Suppressor macrophage (primary cell): ENCODE measurements at places on chromosomes 16 and 17.
A peak's percentile ranks its signal among the peaks of the same experiment; 100 is the strongest.

DNA sequence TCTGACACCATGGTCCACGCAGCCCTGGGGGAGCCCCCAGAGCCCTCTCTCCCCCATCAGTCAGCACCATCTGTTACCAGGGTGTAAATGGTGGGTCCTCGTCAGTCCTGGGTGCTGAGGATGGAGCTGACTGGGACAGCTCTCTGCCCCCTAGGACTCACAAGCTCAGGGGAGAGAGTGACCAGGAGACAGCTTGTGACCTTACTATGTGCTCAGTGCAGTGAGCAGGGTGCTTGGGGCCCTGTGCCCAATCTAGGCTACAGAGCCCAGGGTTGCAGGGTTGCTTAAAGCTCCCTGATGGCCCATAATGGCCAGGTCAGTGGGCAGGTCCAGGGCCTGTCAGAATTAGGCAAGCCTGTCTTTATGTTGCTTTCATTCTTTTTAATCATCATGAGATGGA, 11.3 kb downstream of the MMP2 start:
- DNase-seq, result no peak

DNA sequence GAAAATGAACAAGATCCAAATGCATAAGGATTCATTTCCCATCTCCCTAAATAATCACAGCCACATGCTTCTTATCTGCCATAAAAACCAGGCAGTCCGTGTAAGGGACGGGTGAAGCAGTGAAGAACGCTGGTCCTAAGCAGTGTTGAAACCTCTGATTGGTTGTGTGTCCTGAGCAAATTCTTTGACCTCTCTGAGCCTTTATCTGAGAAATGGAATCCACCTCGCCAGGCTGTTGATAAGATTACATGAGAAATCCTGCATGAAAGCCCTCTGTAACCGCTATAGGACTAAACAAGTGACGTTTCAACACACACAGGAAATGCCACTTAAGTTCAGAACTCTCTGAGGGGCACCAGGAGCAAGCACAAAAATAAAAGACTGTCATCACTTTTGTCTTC, 26.8 kb downstream of the GAS7 start:
- DNase-seq, result peak; percentile 45

DNA sequence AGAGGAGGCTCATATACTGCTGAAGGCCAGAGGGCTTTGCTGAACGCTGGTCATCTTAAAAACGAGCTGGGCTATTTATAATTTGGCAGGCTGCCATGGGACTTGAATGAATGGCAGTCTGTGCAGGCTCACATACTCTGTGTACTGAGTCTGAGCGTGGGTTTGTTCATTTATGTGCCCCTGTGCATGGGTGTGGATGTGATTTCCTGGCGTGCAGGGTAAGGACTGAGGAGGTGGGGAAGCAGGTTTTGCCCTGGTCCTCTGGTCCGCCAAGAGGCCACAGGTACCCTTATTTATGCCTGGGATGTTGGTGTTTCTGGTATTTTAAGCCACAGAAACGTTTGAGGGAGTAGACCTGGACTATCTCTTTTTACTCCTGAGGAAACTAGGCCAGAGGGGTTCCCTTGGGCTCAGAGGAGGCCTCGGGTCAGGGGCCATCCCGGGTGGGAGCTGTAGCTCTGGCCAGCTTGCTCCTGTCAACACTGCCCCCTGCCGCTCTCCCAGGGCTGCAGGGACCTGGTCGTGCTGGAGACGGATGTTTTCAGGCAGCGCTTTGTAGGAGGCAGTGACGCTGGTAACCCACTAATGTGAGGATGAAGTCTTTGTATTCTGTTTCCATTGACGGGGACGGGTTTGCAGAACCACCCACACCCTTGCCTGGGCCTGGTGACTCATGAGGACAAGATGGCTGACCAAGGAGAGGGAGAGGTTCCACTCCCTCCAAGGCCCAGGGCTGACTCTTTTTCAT, 184.4 kb downstream of the MSI2 start:
- DNase-seq, result peak; percentile 85

DNA sequence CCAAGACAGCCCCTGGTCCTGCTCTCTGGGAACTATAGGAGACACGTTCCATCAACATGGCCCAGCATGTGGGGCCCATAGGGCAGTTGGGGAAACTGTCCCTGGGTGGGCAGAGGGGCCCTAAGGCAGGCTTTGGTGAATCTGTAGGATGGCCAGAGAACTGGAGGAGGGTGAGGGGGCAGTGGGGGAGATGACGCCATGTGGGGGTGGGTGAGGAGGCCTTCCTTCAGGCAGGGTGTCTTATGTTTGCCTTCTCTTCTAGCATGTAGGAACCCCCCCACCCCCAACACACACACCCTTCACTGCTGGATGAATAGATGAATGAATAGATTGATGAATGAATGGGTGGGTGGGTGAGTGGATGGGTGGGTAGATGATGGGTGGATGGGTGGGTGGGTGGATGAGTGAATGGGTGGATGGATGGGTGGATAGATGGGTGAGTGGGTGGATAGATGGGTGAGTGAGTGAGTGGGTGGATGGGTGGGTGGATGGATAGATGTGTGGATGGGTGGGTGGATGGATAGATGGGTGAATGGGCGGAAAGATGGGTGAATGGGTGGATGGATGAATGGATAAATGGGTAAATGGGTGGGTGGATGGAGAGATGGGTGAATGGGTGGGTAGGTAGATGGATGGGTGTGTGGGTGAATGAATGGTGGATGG, 2.5 kb upstream of the CBFA2T3 start:
- DNase-seq, result no peak

DNA sequence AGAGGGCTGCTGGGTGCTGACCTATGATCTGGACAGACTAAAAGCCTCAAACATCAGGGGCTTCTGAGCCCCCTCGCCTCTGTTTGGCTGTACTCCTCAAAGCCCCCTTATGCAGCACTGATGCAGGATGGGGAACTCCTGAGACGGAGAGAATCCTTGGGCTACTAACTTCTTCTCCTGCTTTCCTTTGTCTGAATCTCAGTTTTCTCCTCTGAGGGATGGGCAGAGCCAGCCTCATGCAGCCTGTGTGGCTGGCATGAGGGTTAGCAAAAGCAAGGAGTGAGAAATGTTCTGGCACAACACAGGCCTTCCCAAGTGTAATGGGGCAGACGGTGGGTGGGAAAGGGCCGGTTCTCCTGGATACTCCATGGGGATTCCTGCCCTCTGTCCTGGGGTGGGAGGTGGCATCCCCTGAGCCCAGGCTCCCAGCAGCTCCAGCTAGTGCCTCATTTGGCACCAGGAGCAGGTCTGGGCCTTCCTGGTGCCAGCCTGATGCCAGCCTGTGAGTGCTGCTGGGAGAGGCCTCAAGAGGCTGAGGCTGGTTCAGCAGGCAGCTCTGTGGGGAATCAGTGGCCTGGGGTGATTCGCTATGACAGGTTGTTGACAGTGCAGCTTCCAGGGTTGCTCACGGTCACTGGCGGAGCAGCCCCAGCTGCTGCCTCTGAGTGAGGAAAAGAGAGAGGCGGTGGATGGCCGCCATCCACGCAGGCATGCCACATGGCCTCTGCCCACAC, 4.0 kb upstream of the BRD7 start:
- DNase-seq, result no peak

DNA sequence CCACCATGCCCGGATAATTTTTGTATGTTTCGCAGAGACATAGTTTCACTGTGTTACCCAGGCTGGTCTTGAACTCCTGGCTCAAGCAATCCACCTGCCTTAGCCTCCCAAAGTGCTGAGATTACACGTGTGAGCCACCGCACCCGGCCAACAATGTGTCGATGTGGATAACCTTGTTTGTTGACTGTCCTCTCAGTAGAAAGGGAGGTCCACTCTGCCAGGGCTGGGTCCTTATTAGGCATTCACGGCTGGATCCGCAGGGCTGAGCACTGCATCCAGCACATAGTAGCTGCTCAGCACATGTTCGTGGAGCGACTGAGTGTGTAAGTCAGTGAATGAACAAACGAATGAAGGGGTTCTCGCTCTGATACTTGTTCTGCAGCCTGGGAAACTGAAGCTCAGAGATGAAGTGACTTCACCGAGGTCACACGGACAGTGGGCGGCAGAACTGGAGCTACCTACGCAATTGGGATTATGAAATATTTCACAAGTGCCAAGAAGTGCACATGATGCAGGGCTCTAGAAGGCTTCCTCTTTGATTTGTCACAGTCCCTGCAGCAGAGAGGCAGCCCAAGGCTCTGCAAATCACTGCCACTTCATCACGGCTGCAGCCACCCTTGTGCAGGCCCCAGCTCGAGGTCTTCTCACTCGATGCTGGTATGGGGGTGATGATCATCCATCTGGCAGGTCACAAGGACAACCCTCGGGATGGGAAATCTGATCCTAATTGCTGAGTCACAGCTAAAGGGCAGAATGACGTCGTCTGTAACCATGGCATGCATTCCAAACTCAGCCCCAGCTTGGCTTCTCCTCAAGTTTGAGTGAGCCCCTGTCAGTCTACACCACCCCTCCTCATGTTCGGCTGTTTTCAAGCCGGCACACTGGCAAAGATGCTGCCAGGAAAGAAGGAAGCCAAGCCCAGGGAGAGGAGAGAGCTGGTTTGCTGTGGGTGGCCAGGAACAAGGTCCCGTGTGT, 28.0 kb upstream of the SNN start:
- peak; percentile 99 for DNase-seq

DNA sequence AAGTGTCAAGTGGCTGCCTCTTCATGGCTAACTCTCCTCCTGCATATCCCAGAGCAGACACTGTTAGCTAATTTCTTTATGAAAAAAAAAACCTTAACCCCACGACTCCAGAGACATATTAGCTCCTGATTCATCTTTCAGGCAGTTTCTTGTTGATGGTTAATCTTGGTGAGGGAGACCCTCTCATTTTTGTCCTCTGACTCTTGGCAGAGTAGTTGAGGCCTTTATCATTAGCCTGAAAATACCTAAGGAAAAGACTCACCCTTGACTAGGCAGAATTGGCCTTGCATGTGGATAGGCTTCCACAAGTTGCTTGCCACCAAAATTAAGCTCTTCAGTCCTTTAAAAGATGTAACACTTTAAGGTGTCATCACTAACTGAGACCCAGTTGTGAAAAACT, 4.0 kb downstream of the CRYBA1 start:
- DNase-seq, result no peak

DNA sequence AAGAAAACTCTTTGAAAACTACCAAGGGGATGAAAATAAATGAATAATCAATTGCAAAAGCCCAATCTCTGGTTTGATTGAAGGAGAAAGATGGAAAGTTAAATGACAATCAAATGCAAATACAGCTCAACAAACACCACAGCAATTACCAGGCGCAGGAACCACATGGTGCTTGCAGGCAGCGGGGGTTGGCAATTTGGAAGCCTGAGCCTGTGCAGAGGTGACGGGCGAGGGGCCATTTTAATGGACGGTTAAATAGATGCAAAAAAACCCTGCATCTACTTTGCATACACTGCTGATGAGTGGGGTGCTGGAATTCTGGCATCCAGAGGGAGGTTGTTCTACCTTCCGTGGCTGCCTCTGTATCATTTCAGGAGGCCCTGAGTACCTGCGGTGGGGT, 4.8 kb upstream of the SEZ6 start:
- no peak for DNase-seq

DNA sequence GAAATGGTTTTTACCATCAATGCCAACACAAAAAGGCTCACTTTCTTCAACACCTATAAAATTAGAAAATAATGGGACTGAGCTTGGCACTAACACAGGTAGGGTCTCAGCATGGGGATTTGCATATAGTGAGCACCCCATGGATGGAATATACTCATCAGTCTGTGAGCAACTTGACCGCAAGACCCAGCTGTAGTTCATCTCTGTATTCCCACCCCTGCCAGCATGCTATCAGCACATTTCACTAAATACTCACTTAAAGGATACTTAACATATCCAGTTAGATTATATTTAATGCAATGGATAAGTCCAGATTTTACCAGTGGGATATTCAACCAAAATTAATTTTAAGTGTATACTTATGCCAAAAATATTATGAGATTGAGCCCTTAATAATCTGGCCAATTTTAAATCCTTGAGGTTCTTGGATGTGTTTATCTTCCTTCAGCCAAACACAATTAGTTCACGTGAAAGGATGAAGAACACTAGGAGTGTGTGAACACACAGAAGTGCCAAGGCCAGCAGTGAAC, 66.7 kb downstream of the C16orf95 start:
- DNase-seq, result no peak

DNA sequence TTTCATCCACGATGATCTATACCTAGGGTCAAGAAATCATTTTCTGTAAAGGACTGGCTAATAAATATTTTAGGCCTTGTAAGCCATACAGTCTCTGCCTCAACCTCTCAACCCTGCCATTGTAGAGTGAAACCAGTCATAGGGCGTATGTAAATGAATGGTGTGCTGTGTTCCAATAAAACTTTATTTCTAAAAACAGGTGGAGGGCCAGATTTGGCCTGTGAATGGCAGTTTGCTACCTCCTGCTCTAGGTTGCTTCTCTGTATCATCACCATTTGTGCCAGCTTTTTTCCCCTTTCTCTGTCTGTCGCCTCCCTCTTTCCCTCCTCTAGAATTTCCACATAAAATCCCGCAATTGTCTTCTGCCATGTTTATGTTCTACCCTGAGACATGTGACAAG, 181.7 kb downstream of the XYLT1 start:
- DNase-seq, result no peak

DNA sequence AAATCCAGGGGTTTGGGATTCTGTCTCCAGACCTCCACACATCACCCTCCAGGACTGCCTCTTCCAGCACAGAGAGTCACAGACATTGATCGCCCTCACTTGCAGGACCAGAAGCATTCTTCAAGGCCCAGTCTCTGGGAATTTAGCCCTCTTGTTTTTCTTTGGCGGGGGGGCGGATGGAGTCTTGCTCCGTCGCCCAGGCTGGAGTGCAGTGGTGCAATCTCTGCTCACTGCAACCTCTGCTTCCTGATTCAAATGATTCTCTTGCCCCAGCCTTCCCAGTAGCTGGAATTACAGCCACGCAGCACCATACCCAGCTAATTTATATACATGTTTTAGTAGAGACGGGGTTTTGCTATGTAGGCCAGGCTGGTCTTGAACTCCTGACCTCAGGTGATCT, 8.5 kb upstream of the ITGAL start:
- DNase-seq, result peak; percentile 23

DNA sequence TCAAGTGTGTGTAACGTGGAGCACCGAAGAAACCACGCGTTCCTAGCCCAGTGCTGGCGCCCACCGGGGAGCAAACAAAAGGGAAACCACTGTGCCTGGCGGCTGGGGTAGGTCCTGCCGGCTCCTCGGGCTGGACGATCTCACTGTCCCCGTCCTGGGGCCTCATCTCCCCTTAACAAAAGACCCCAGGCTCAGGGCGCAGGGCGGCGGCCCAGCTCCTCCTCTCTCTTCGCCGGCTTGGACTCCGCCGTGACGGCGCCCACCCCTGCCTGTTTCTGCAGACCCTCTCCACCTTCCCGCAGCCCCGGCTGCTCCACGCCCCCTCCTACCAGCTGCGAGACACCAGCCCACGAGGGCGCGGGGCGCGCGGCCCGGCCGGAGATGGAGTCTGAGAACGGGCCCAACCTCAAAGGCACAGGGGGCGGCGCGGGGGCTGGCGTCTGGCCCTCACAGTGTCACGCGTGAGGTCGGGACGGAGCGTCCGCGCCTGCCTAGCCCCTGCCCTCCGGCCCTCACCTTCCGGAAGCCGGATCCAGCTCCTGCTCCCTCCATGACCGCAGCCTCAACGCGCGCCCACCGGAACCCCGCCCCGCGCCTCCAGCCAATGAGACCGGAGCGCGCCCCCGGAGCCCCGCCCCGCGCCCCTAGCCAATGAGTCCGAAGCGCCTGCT, at the start of gene CENPX:
CENPX (minus strand) TSS at position 569 of the 671 bp plus-strand sequence; CDS start at position 552, 17 bp downstream.
- no peak for DNase-seq
